Fibroblast of mammary gland (primary cell): ENCODE measurements at places on chromosomes 3 and 15.
A peak's percentile ranks its signal among the peaks of the same experiment; 100 is the strongest.

- DNase-seq, result no peak
Observed at GRCh38 chr3:123015596-123015995, 12.0 kb downstream of the SEMA5B start.

- peak; percentile 73 for DNase-seq
Observed at GRCh38 chr3:128054367-128054766, 2.1 kb downstream of the SEC61A1 start.

DNA sequence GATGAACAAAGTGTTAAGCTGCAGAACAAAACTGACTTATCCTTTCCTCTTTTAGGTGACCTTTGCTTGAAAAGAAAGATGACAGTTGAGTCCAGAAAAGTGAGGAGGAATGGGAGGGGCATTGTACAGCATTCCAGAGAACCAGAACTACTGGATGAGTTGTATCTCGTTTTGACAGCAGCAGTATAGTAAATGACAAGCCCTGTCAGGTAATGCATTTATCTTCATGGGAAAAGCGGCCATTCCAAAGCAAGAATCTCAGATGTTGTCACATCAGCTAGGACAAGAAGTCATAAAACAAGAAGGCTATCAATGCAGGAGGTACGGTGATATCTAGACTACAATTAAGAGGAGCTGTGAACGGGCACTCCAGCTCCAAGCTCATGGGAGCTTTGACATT, 421.5 kb downstream of the MAGI1 start:
- no peak for DNase-seq

- no peak for DNase-seq
Observed at GRCh38 chr3:144167634-144168033, 196.0 kb downstream of the DIPK2A start.

GRCh38 chr3:134134240-134134639, 104.5 kb upstream of the SLCO2A1 start:
- peak; percentile 3 for DNase-seq

GRCh38 chr3:117243657-117244056, 534.1 kb downstream of the TUSC7 start:
- no peak for DNase-seq

DNA sequence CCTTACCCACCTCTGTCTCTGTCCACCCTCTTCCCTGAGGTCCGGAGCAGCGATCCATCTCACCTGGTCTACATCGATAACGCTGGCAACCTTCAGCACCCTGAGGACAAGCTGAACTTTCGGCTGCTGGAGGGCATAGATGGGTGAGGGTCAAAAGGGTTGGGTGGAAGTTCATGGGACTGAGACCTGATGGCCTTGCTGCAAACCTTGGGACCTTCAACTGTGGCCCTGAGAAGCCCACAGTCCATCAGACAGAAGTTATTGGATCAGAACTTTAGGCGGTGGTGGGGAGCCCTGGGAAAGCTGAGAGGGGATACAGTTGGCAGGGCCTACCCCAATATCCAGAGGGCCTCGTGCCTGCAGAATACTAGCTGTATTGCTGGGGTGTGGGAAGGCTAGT, 50.5 kb downstream of the POMGNT2 start:
- DNase-seq, result no peak
